Smooth muscle cell of the brain vasculature (primary cell): ENCODE measurements at places on chromosomes 16 and 17.

DNA sequence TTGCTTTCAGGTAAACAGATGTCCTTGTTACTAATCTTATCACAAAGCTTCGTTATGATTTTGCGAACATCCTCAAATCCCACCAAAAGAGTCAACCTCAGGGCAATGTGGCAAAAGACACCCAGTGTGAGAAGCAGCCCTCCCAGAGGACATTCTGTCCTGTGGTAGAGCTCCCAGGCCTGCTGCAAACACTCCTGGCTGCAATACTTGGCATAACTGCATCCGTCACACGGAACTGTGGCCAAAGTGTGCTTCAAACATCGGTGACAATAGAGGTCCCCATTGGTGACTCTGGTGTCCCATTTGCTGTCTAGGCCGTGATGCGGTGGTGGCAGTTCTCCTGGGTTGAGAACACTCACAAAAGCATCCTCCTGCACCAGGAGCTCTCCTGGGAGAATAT lies 29.5 kb downstream of the SMYD4 start:
- DNase-seq: no peak

DNA sequence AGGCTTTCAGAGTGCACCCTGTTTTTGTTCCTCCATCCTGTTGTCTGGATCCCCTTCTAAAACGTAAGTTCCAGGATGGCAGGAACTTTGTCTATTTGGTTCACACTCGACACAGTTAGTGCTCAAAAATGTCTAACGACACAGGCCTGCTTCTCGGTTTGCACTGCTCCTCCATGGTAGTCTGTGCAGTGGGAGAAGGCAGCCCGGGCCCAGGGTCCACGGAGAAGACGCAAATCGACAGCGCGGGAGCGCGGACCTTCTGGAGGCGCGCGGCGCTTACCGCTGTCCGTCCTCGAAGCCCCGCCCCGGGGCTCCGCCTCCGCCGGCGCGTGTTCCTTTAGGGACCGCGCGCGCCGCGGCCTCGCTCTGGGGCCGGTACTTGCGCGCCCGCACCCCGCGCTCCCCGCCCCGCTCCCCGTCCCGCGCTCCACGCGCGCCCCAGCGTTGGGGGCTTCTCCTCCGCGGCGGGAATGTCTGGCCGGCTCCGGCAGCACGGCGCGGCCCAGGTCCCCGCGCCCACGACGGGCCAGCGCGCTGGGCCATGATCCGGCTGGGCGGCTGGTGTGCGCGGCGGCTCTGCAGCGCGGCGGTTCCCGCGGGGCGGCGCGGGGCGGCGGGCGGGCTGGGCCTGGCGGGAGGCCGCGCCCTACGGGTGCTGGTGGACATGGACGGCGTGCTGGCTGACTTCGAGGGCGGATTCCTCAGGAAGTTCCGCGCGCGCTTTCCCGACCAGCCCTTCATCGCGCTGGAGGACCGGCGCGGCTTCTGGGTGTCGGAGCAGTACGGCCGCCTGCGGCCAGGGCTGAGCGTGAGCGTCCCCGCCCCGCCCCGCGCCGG lies at the start of gene NT5M:
TSS of gene NT5M (plus strand) at position 364 of the 837 bp plus-strand sequence. CDS start at position 542, 178 bp downstream.
- peak; percentile 17 for DNase-seq

DNA sequence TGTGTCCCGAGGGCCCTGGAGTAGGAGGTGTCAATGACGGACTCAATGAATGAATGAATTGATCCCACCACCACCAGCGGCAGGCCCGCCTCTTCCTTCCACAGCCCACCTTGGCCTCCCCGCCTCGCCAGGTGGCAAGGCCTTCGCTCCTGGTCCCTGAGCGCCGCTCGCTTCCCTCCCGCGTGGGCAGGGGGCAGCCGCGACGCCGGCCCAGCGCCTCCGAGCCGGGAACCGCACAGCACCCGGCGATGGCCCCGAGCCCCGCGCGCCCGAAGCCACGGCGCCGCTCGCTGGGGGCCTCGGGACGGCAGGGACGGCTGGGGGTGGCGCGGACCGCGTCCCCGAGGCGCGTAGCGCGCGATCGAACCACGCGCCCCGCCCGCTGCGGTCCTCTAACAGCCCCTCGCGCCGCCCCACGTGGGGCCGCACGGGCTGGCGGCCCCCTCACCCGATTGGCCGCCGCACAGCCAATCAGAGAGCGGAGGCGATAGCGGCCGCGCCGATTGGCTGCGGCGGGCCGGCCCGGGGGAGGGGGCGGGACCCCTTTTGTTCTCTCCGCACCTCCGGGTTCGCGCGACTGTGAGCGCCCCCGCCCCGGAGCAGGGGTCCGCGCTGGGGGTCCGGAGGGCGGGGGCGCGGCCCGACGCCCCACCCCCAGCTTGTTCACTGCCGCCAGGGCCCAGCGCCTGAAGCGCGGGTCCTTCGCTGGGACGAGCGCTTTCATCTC lies 31.4 kb downstream of the ACTG1 start:
- DNase-seq: no peak

- DNase-seq: no peak
Observed at GRCh38 chr16:2715966-2716885, 3.8 kb downstream of the PRSS27 start.

DNA sequence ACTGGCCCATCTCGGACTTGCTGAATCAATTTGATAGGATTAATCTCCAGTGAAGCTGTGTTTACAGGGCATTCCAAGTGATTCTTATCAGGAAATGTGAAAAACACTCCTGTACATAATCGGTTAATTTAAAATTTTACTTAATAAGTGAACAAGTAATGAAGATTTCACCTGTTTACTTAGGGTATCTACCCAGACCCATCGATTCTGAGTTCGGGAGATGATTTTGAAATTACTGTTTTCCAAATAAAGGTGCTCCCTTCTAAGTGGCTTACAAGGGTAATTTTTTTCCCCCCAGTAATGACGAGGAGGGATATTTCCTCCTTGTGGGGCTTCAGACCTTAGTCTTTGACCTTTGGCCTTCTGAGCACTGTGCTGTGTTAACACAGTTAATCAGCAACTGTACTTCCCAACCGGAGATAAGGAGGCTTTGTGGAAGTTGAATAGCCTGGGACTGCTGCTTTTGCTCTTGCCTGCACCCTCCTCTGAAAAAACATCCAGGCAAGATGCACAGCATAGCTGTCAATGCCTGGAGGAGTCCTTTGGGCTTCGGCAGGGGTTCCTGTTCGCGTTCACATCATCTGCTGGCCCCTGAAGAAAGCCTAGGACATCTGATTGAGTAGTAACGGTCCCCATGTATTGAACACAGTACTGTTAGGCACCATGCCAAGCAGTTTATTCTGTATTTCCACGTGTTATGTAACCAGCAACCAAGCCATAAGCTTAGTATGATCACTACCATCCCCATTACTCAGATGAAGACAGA lies 1.8 kb downstream of the FAHD1 start:
- no peak for DNase-seq

DNA sequence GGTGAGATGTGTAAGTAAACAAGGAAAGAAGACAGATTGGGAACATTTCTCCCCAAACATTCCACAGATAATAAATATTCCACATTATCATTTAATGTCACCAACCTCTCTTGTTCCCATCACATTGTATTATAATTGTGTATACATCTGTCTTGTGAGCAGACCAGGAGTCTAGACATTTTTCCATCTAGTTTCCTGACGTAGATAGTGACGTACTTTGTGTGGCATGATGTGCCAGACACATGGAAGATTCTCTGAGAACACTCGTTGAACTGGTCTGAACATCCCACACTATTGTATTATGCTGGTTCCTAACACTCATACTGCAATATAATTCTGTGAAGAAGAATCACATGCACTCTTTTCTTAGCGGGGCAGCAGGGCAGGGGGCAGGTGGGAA lies 34.0 kb downstream of the WSB1 start:
- DNase-seq: no peak

DNA sequence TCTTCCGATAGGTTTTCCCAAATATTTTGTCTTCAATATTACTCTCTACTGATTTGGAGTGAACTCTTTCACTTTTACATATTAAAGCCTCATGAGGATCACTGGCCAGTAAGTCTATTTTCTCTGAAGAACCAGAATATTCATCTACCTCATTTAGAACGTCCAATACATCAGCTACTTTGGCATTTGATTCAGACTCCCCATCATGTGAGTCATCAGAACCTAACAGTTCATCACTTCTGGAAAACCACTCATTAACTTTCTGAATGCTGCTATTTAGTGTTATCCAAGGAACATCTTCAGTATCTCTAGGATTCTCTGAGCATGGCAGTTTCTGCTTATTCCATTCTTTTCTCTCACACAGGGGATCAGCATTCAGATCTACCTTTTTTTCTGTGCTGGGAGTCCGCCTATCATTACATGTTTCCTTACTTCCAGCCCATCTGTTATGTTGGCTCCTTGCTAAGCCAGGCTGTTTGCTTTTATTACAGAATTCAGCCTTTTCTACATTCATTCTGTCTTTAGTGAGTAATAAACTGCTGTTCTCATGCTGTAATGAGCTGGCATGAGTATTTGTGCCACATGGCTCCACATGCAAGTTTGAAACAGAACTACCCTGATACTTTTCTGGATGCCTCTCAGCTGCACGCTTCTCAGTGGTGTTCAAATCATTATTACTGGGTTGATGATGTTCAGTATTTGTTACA lies 30.9 kb downstream of the BRCA1 start:
- DNase-seq: no peak

GRCh38 chr17:50872710-50873424 lies 6.7 kb upstream of the TOB1 start:
- no peak for DNase-seq

DNA sequence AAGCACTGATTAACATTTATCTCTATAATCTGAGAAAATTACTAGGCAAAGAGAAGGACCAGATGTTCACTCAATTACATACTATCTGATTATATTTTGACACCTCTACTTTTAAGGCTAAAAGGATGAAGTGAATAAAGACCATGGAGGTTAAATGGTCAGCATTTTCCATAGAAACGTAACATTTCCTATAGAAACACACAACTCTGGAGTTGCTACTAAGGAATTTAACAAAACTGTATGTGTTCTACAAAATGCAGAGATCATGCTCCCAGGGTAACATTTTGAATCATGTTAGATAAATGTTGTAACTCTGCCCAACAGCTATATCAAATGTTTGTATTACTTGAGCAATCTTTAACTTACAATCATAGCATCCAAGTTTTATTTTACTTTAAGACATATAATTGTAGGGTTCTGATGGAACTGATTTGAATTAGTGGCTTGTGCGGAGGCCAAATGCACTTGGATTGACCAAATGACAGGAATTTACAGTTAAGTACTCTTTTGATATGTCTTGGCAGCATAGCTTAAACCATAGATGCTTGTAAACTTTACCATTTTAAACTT lies 97.7 kb downstream of the RPGRIP1L start:
- no peak for DNase-seq

- no peak for DNase-seq
Observed at GRCh38 chr16:10485698-10486382, 94.6 kb downstream of the EMP2 start.

- no peak for DNase-seq
Observed at GRCh38 chr16:52568983-52569690, 22.2 kb upstream of the TOX3 start.

DNA sequence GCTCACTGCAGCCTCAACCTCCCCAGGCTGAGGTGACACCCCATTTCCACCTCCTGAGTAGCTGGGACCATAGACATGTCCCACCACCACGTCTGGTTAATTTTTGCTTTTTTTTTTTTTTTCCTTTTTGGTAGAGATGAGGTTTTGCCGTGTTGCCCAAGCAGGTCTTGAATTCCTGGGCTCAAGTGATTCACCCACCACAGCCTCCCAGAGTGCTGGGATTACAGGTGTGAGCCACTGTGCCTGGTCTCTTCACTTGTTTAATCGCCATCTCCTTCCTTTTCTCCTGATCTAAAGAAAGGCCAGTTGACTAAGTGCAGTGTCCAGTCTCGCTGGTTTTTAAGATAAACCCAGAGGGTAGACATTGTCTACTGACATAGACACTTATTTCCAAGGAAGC lies 152.0 kb downstream of the C16orf95 start:
- no peak for DNase-seq

GRCh38 chr16:77843405-77843804 lies 55.0 kb downstream of the VAT1L start:
- no peak for DNase-seq

GRCh38 chr17:82013772-82014321 lies 8.8 kb downstream of the CENPX start:
- DNase-seq: no peak

- DNase-seq: no peak
Observed at GRCh38 chr16:10447289-10447688, 61.4 kb downstream of the ATF7IP2 start.

- no peak for DNase-seq
Observed at GRCh38 chr16:15830832-15831451, 25.9 kb downstream of the MYH11 start.

DNA sequence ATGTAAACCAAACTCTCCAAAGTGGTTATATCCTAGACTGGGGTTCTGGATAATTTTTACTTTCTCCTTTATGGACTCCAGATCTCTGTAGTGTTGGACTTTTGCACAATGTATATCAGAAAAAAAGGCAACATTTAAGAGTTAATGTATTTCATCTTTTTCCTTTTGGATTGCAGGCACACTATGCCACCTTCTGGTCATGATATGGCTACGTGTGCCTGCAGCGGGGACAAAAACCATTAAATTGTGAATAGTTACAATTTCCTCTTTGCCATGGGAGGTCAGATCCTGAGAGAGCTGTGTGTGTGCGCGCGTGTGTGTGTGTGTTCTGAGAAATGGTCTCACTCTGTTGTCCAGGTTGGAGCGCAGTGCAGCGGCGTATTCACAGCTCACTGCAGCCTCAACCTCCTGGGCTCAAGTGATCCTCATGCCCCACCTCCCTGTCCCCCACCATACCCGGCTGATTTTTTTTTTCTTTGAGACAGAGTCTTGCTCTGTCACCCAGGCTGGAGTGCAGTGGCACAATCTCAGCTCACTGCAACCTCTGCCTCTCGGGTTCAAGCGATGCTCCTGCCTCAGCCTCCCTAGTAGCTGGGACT lies 4.3 kb upstream of the SGF29 start:
- no peak for DNase-seq

- DNase-seq: no peak
Observed at GRCh38 chr16:80527297-80527696, 13.5 kb upstream of the DYNLRB2 start.

GRCh38 chr16:83840060-83840617 lies 32.4 kb downstream of the HSBP1 start:
- no peak for DNase-seq

GRCh38 chr17:73376636-73377035 lies 64.8 kb upstream of the CDC42EP4 start:
- DNase-seq: no peak

- no peak for DNase-seq
Observed at GRCh38 chr16:88649195-88649923, 1.5 kb downstream of the CYBA start.

DNA sequence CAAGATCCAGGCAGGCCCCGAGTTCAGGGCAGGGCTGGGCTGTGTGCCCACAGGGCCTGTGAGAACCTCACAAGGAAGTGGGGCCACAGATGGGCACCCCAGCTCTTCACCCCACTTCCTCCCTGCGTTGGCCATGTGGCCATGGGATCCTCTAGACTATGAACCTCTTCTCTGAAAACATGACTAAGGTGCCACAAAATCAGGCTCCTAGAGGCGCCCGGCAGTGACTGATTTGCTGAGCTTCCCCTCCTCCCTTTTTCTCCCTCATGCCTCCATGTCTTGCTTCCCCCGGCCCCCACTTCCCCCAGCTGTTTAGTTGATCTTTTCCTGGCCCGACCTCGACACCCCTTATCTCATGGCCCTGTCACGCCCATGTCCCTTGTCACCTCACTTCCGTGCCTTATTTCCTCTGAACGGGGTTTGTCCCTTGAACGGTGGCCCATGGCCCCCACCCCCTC lies 87.1 kb downstream of the KCNJ12 start:
- no peak for DNase-seq

GRCh38 chr17:46179375-46179999 lies 13.7 kb downstream of the KANSL1 start:
- no peak for DNase-seq

GRCh38 chr16:58444265-58444664 lies 52.0 kb downstream of the GINS3 start:
- DNase-seq: no peak
